Endodermal cell (in vitro differentiated cells): ENCODE measurements at places on chromosomes 3 and 15. TPM values are rescaled to one million over a fixed set of nuclear protein-coding genes. Genes with fewer than 3 reads are reported as not detected.
A peak's percentile ranks its signal among the peaks of the same experiment; 100 is the strongest.

DNA sequence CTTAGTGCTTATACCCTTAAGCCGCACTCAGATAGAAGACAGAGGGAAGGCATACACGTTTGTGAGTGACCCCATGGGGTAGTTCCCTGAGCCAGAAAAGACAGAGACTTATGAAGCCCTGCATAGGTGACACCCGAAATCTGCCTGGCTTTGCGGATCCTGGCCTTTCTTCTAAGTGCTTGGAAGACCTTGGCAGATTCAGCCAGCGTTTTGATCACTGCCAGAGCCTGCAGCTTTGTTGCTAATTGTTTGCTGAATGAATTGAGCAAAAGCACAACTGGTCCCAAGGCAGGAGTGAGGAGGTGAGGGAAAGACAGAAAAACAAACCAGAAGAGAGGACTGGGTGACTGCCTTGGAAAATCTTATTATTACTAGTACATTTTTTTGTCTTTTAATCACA lies 168.3 kb upstream of the ICE2 start:
- no peak overlapping the region for H3K27ac ChIP-seq
- no peak overlapping the region for H3K4me3 ChIP-seq
- peaks cover 28% of the 10 kb centered on the region for H3K4me1 ChIP-seq

GRCh38 chr3:39170461-39170860 lies 17.1 kb upstream of the CSRNP1 start:
- no peak overlapping the region for H3K4me3 ChIP-seq
- H3K27me3 ChIP-seq = no peaks in the 10 kb centered on the region
- peak; percentile 89 for DNase-seq
- H3K27ac ChIP-seq = no peak overlapping the region
- no peaks in the 10 kb centered on the region for H3K4me1 ChIP-seq

DNA sequence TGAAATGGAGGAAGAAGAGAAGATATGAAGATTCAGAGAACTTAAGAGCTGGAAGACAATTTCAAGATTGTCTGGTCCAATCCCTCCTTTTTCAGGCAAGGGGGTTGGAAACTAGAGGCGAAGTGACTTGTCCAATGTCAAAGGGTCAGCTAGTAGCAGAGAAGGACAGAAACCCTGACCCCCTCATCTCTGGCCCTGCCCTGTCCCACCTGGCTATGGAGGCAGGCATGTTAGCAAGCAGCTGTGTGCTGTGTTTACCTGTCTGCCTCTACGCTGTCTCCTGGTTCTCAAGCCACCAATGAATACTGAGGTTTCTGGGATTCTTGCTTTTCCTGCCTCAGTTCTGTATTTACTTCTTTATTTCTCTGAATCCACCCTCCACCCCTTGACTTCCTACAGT lies 342 bp downstream of the TGM5 start:
- H3K36me3 ChIP-seq = no peaks in the 10 kb centered on the region
- no peaks in the 10 kb centered on the region for H3K4me1 ChIP-seq
- H3K4me3 ChIP-seq = no peak overlapping the region
- DNase-seq = no peak
- no peak overlapping the region for H3K27ac ChIP-seq

- H3K27ac ChIP-seq = no peak overlapping the region
- no peaks in the 10 kb centered on the region for H3K4me1 ChIP-seq
- peak; percentile 73 for DNase-seq
- H3K27me3 ChIP-seq = no peaks in the 10 kb centered on the region
- H3K4me3 ChIP-seq = no peak overlapping the region
- H3K36me3 ChIP-seq = no peaks in the 10 kb centered on the region
Measured at GRCh38 chr3:104133630-104134029, 1233.1 kb upstream of the ALCAM start.

The RNU6-1 gene
- not detected in 3 replicates for total RNA-seq

- H3K27ac ChIP-seq = no peak overlapping the region
- no peaks in the 10 kb centered on the region for H3K27me3 ChIP-seq
- no peaks in the 10 kb centered on the region for H3K36me3 ChIP-seq
- no peaks in the 10 kb centered on the region for H3K4me1 ChIP-seq
Measured at GRCh38 chr15:33492434-33493052, 181.8 kb downstream of the RYR3 start.

- DNase-seq = peak; percentile 91
- peaks cover 4% of the 10 kb centered on the region for H3K4me1 ChIP-seq
- H3K27me3 ChIP-seq = peaks cover 64% of the 10 kb centered on the region
- H3K4me3 ChIP-seq = peak within 1 kb of the TSS; percentile 70
- H3K27ac ChIP-seq = no peak within 1 kb of the TSS
- no peaks in the 10 kb centered on the region for H3K36me3 ChIP-seq
Measured at GRCh38 chr15:73368301-73369136, at the start of gene HCN4. Gene HCN4 (minus strand): TSS chr15:73368958. CDS start chr15:73368270, 688 bp downstream.

GRCh38 chr15:60275624-60276023 lies 122.2 kb downstream of the ANXA2 start:
- H3K27ac ChIP-seq = no peak overlapping the region
- no peak overlapping the region for H3K4me3 ChIP-seq
- no peaks in the 10 kb centered on the region for H3K4me1 ChIP-seq

The SLC28A1 gene
- total RNA-seq = not detected in 3 replicates

DNA sequence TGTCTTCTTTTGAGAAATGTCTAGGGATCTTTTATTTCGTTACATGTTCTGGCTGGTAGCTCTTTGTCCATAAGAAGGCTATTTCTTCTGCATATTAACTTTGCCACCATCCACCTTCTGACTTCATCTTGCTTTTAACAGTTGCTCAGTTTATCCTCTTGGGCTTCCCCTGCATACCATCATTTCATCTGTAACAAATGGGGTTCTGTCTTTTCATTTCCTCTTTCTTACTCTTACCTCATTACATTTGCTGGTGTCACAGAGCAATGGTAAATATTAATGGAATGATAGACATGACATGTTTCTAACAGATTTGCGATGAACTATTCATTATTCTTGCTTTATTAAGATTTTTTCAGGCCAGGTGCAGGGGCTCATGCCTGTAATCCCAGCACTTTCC lies 62.4 kb downstream of the GASK1A start:
- no peaks in the 10 kb centered on the region for H3K4me1 ChIP-seq
- H3K36me3 ChIP-seq = no peaks in the 10 kb centered on the region
- no peak overlapping the region for H3K27ac ChIP-seq
- H3K27me3 ChIP-seq = no peaks in the 10 kb centered on the region

The CCDC33 gene
- 2.8 and 3.0 TPM in 2 replicates for total RNA-seq

The RFTN1 gene
- 0.38 to 0.80 TPM (median 0.49 TPM) in 3 replicates for total RNA-seq

The ST8SIA2 gene
- total RNA-seq = 7.7 and 8.9 TPM in 2 replicates

The ZNF385D gene
- total RNA-seq = 1.1 and 1.5 TPM in 2 replicates

The LRRC31 gene
- total RNA-seq = not detected in 3 replicates

DNA sequence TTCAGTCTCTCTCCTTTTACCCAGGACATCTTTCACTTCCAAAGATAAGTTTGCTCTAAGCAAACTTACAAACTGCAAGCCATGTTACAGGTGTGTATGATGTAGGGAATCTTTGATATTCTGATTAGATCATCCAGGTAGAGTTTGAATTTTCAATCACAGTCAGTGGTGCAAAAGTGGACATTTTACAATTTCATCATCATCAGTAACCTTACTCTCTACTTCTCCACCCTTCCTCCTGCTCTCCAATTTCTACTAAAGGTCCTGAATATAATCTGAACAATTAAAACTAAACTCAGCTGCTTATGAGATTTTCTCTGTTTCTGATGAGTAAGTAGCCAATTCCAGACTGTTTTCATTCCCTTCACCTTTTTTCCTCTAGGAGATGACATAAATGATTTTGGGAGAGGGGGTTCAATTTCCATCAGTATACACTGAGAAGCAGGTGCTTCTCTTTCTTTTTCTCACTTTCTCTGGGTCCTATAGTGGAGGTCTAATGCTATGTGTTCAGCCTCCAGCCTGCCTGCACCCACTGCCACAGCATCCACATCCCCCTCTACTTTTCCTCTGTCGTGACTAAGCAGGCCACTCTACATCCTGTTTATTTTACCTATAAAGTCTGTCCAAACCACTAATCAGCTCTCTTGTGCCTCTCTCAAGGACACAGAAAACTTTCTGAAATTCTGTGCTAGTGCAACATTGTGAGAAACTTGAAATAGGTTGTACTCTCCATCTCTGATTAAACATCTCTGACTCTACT lies 27.6 kb downstream of the SUCNR1 start:
- no peaks in the 10 kb centered on the region for H3K36me3 ChIP-seq
- H3K27me3 ChIP-seq = peaks cover 65% of the 10 kb centered on the region
- H3K4me3 ChIP-seq = no peak overlapping the region
- no peak for DNase-seq
- H3K4me1 ChIP-seq = peaks cover 25% of the 10 kb centered on the region
- H3K27ac ChIP-seq = no peak overlapping the region

GRCh38 chr3:183513046-183513706 lies 42.3 kb downstream of the KLHL6 start:
- no peak overlapping the region for H3K4me3 ChIP-seq
- no peaks in the 10 kb centered on the region for H3K4me1 ChIP-seq
- H3K27me3 ChIP-seq = no peaks in the 10 kb centered on the region
- DNase-seq = no peak
- H3K36me3 ChIP-seq = no peaks in the 10 kb centered on the region

The FSIP1 gene
- total RNA-seq = 0.72 and 1.7 TPM in 2 replicates

The GRIP2 gene
- 0.77 and 2.2 TPM in 2 replicates for total RNA-seq

DNA sequence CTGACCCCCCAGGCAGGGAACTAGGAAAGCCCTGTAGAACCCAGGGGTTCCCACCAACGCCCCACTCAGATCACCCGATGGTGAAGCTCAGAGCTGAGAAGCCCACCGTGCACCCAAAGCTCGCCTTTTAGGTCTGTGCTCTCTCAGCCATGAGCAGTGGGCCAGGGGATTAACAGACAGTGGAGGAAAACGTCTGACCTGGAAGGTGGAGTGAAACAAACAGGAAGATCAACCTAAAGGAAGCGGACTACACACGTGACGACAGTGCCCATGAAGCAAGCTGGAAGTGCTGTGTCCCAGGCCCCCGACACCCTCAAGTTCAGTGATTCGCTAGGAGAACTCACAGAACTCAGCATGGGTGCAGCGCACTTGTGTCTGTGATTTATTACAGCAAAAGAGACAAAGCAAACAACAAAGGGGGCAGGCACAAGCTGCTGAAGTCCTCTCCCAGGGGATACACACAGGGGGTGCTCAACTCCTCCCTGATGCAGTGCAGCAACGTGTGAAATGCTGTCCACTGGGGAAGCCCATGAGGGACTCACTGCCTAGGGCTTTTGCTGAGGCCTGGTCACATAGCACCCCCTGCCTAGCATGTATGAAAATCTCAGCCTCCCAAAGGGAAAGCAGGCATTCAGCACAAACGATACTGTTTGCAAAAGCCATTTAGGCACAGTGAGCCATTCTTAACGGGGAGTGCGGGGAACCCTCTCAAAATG lies 43.5 kb downstream of the CFAP92 start:
- H3K4me3 ChIP-seq = no peak overlapping the region
- H3K27ac ChIP-seq = no peak overlapping the region
- peaks cover 3% of the 10 kb centered on the region for H3K4me1 ChIP-seq
- H3K27me3 ChIP-seq = no peaks in the 10 kb centered on the region
- peak; percentile 76 for DNase-seq

The AHSG gene
- total RNA-seq = not detected in 2 replicates

GRCh38 chr3:23950293-23950692 lies 5.2 kb downstream of the NR1D2 start:
- H3K36me3 ChIP-seq = no peaks in the 10 kb centered on the region
- no peak overlapping the region for H3K27ac ChIP-seq
- DNase-seq = no peak

The SHF gene
- 32.5 and 42.0 TPM in 2 replicates for total RNA-seq

The PLA1A gene
- total RNA-seq = 2.6 to 5.3 TPM (median 4.8 TPM) in 3 replicates

The ZDHHC3 gene
- 46.9 to 69.7 TPM (median 56.9 TPM) in 3 replicates for total RNA-seq

DNA sequence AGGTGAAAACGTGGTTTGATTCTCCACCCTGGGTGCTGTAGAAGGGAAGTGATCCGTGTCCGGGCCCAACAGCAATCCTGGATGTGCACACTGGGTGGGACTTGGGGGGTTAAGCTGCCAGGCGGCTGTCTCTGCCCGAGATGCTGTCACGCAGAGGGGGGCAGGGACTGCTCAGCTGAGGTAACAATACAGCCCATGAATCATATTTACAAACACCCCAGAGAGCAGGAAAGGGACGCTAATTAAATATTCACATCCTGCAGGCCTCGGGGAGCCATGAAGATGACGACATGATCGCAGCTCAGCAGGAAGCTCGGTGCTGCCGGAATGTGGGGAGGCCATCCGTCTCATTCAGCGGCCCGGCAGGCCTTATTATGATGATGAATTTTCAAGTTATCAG lies 17.9 kb upstream of the CRABP1 start:
- H3K27ac ChIP-seq = peak overlapping the region; percentile 99
- H3K4me1 ChIP-seq = peaks cover 16% of the 10 kb centered on the region
- H3K36me3 ChIP-seq = no peaks in the 10 kb centered on the region

The TIMMDC1 gene
- total RNA-seq = 103 and 107 TPM in 2 replicates

GRCh38 chr3:122886946-122887345 lies 92.1 kb downstream of the SLC49A4 start:
- no peak for DNase-seq
- no peaks in the 10 kb centered on the region for H3K4me1 ChIP-seq
- H3K27ac ChIP-seq = no peak overlapping the region
- no peaks in the 10 kb centered on the region for H3K27me3 ChIP-seq

GRCh38 chr3:50156549-50157493 lies 1.7 kb downstream of the SEMA3F start:
- peak overlapping the region; percentile 85 for H3K4me3 ChIP-seq
- peak overlapping the region; percentile 43 for H3K27ac ChIP-seq
- no peaks in the 10 kb centered on the region for H3K36me3 ChIP-seq
- peaks cover 21% of the 10 kb centered on the region for H3K4me1 ChIP-seq
- H3K27me3 ChIP-seq = peaks cover 25% of the 10 kb centered on the region
- peak; percentile 84 for DNase-seq

The ARHGEF26 gene
- total RNA-seq = 9.3 and 10.1 TPM in 2 replicates

- no peaks in the 10 kb centered on the region for H3K4me1 ChIP-seq
- H3K4me3 ChIP-seq = no peak overlapping the region
- no peak for DNase-seq
- H3K27ac ChIP-seq = no peak overlapping the region
Measured at GRCh38 chr15:36609793-36610192, 30.4 kb downstream of the CDIN1 start.

DNA sequence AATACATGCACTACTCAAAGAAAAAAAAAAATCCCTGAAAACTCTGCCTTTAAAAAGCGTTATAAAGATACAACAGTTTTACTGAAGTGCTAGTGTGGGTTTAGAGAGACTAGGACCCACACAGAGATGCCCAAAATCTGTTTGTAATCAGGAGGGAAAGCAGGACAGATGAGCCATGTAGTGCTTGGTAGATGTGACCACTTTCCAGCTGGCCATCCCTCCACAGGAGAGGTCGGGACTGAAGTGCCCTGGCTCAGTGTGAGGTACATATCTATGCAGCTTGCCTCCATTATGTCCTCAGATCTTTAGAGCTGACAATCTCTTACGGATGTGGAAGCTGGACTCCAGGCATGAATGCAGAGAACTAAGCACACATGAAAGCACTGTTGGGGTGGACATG lies 57.5 kb upstream of the NANOGP8 start:
- no peaks in the 10 kb centered on the region for H3K36me3 ChIP-seq
- DNase-seq = peak; percentile 42
- peak overlapping the region; percentile 13 for H3K27ac ChIP-seq
- no peak overlapping the region for H3K4me3 ChIP-seq
- H3K4me1 ChIP-seq = no peaks in the 10 kb centered on the region

- no peak overlapping the region for H3K4me3 ChIP-seq
- H3K27me3 ChIP-seq = no peaks in the 10 kb centered on the region
- H3K36me3 ChIP-seq = no peaks in the 10 kb centered on the region
- DNase-seq = no peak
- no peaks in the 10 kb centered on the region for H3K4me1 ChIP-seq
- no peak overlapping the region for H3K27ac ChIP-seq
Measured at GRCh38 chr3:16407366-16407765, 106.1 kb downstream of the RFTN1 start.

The RBP2 gene
- not detected in 3 replicates for total RNA-seq

- H3K4me1 ChIP-seq = no peaks in the 10 kb centered on the region
- peaks cover 58% of the 10 kb centered on the region for H3K27me3 ChIP-seq
- H3K4me3 ChIP-seq = no peak overlapping the region
- no peak for DNase-seq
- no peak overlapping the region for H3K27ac ChIP-seq
- no peaks in the 10 kb centered on the region for H3K36me3 ChIP-seq
Measured at GRCh38 chr15:100922192-100923040, 3.3 kb downstream of the LRRK1 start.
